Hepatocyte (in vitro differentiated cells): ENCODE measurements at places on chromosomes 12 and 14. TPM values are rescaled to one million over a fixed set of nuclear protein-coding genes. Genes with fewer than 3 reads are reported as not detected.

DNA sequence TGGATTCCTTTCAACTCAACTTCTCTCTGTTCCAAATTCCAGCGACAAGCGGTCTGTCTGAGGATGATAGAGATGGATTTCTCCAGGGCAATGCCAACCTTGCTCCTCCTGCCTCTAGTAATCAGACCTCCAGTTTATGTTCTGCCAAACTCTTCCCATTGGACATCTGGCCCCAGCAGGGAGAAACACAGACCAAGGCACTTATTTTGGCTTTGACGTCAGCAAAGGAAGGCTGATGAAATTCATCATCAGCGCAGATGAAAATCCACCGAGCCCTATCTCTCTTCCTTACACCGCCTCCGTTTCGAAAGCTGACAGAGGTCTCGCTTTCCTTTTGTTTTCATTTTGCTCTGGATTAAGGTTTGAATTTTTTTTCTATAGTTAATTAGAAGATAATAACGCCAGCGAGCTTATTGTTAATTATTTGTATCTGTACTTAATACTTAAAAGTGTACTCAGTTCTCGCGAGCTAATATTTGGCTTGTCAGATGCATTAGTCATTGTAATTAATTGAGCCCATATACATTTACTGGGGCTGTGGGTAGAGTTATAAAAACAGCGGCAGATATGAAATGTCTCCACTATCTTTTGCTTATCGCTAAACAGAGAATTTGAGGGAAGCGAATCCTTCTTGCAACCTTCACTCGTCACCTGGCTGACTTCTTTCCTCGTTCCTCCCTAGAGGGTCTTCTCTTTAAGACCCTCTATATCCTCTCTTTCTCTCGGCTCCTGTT, 35.9 kb upstream of the MED13L start:
- DNase-seq: no peak

The ADAMTS20 gene
- 0.36 and 1.2 TPM in 2 replicates for total RNA-seq

DNA sequence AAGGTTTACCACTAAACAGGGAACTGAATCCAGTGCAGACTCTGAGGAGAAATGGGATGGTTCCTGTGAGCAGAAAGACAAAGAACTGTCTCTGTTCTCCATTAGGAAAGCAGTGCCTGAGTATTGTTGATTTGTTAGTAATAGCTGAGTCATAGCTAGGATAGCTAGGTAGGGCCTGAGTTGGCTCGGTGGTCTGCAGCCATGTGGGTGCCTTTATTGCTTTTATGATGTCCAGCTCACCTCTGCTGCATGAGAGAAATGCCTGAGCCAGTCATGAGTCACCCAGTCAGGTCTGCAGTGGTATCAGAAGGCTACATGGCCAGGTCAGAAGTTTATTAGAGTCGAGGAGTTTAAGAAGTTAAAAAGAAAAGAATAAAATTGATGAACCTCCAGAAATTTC, 24.2 kb downstream of the TRHDE start:
- peak; percentile 18 for DNase-seq

- DNase-seq: no peak
These were observed 26.6 kb downstream of the OR10G3 start for GRCh38 chr14:21553266-21553665.

The DBX2 gene
- not detected in 2 replicates for total RNA-seq

GRCh38 chr12:132740652-132741051, 21.0 kb downstream of the ANKLE2 start:
- no peak for DNase-seq

DNA sequence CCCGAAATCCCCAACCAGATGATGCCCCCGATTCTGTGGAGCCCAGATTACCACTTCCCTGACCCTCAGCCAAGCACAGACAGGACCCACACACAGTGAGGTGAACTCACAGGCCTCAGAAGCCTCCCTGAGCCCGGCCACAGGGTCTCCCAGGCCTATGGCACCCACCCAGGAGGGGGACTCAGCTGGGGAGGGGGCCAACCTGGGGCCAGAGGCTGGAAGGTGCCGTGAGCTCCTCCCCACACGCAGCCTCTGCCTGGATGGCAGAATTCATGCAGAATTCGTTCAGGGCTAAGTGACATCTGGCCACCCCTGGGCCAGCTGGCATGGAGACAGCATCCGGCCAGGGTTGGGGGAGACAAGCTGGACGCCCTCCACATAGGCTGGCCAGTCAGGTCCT, 11.8 kb downstream of the TMEM179 start:
- DNase-seq: no peak

DNA sequence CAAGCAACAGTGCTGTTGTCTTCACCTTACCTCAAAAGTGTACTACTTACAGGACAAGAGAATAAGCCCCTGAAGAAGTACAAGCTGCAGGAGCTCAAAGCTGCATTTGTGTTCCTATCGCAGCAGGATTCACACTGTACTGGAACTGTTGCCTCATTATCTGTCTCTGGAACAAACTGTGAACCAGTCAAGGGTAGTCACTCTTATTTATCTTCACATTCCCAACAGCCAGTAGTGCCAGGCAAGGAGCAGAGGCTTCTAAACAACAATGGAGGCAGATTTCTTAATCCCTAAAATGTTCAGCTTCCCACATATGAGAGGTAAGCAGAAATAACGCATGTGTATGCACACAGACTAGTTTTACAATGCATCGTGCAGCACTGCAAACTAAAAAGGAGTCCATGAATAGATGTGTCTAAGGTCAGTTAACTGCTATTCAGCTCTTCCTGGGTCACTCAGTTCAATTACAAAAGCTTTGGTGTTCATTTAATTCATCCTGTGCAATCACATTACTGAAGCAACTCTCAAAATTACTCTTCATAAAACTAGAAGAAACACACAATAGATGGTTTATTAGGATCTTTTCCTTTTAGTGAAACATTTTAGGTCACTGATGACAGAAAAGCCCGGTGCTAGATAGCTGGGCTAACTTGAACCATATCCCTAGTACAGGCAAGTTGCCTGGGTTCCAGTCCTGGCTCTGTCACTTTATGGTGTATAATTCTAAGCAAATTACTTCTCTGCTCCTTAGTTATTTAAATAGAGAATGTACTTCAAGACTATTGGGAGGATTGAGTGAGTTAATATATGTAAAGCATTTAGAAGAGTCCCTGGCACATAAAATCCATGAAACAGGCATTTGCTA, 2.7 kb downstream of the APPL2 start:
- no peak for DNase-seq

The LYSET gene
- total RNA-seq: 17.5 and 17.8 TPM in 2 replicates

- DNase-seq: no peak
These were observed 15.8 kb downstream of the ATP5MC2 start for GRCh38 chr12:53660041-53660440.

DNA sequence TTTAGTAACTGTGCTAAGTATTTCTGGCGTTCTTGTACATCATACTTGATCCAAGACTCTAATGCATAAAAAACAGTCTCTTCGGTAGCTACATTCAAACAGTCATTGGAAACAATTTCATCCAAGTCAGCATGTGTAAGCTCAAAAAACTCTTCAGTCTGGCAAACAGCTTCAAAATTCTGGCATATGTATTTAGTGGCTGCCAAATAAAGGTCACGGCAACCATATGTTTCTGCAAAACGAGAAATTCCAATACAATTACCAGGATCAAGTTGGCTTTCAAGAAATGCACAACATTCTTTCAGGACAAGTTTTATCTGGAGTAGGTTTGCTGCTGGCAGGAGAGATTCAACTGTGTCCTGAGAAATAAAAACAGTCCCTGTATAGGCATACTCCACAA, 16.5 kb downstream of the KLHL28 start:
- DNase-seq: no peak

DNA sequence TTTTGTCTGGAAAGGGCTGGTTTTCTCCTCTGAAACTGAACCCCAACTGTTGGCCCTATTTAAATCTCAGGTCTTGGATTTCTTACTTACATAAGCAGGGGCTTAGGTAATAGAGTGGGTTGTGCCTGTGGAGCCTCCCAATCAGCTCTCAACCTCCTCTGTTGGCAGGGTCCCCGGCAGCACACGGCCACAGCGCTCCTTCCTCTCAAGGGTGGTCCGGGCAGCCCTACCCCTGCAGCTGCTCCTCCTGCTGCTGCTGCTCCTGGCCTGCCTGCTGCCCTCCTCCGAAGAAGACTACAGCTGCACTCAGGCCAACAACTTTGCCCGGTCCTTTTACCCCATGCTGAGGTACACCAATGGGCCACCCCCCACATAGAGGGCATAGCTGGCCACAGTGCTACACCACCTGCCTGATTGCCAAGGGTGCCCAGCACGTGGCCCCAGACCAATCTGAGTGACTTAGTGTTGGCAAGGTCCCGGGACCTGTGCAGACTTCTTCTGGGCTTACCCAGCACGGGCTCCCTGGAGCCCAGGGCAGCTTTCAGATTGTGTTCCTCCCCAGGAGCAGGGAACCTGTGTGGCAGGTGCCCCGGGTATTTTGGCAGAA, 68.9 kb downstream of the ESR2 start:
- DNase-seq: no peak

- peak; percentile 26 for DNase-seq
These were observed 55.5 kb downstream of the TTC7B start for GRCh38 chr14:90760591-90761316.

The SERPINA3 gene
- total RNA-seq: 402 and 457 TPM in 2 replicates

The TMEM119 gene
- total RNA-seq: 69.7 and 70.1 TPM in 2 replicates

DNA sequence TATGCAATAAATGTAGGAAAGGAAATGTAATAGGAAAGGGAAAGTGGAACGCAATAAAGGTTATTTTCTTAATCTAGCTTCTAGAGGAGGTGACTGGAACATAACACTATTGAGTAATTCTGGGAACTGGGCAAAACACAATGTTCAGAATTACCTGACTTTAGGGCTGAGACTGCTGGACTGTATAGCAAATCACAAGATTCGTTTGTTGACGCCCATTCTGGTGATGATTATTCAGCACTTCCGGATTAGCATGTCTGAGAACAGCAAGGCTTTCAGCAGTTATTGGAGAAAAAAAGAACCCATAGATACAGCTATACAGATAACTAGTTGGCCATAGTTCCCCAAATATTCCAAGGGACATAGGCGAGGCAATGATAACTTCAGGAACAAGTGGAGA, 2.3 kb upstream of the KLRD1 start:
- no peak for DNase-seq

DNA sequence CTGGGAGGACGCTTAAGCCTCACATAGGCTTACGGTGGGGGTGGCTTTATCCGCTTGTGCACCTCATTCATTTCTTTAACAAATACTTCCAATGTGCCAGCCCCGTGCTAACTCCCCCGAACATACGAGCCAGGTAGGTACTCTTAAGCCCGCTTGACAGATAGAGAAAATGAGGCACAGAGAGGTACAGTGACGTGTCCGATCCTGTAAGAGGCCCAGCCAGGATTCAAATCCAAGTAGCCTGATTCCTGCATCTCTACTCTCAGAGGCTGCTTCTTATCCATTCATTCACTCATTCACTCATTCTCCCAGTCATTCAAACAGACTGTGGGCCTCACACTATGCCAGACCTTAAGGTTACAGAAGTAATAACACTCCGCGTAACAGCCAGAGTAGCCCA, 477 bp downstream of the OAS3 start:
- DNase-seq: no peak

The LRRK2 gene
- total RNA-seq: 2.4 and 4.9 TPM in 2 replicates

The GDF11 gene
- total RNA-seq: 7.9 and 10.8 TPM in 2 replicates

DNA sequence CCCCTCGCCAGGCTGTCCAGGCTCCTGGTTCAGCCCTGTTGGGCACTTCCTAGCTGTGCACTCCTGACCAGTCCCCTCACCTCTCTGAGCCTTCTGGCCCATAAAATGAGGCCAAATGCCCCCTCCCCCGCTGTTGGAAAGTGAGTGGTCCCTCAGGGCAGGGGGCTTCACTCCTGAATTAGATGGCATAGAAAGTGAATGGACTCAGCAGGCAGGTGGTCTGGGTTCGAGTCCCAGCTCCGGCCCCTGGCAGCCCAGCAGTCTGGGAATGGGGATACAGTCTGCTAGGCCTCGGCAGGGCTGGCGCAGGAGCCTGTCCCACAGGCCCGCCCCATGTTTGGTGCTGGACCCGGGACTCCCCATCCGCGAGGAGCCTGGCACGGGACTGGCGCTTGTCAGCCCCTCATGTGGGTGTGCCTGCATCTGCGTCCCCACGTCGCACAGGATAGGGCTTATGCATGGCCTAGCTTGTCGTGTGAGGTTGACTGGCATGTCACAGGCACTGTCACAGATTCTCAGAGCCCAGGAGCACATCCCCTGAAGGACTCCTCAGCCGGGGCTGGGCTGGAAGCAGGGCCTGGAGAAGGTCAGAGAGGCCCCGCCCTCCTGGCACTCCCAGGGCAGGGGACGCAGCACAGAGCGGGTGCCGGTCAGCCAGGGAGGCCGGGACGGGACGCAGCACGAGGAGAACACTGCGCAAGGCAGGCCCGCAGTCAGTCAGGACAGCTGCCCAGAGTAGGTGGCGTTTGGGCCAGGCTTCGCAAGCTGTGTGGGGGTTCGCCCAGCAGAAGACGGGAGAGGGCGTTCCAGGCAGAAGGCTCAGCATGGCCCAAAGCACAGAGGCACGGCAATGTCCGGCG, 40.5 kb downstream of the DIO3 start:
- no peak for DNase-seq

- peak; percentile 47 for DNase-seq
These were observed 153.6 kb downstream of the PHLDA1 start for GRCh38 chr12:75877763-75878621.

- DNase-seq: peak; percentile 37
These were observed 56.8 kb downstream of the DUSP16 start for GRCh38 chr12:12505544-12506495.

GRCh38 chr14:73567951-73568885, 795 bp upstream of the ACOT2 start:
- DNase-seq: peak; percentile 30

DNA sequence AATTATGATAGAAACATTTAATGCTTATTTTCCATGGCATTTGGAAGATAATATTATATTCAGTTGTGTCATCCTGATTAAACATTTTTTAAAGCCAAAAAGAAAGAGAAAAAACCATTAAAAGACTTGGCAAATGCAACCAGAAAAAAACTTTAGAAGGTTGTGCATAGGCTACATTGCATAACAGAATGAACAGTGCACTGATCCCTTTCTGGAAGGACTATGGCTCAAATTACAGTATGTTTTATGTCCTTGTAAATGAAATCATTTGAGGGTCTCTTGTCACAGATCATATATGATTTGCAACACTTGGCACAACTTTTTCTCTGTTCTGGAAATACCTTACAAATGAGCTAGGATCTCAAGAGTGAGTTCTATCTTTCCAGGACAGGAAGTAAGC, 275.2 kb upstream of the FLRT2 start:
- no peak for DNase-seq

The RIPK3 gene
- 4.8 and 9.1 TPM in 2 replicates for total RNA-seq

- no peak for DNase-seq
These were observed 10.5 kb downstream of the OVCH1 start for GRCh38 chr12:29486972-29487371.
